ENCODE measurements at places on chromosomes 13 and 19.

DNA sequence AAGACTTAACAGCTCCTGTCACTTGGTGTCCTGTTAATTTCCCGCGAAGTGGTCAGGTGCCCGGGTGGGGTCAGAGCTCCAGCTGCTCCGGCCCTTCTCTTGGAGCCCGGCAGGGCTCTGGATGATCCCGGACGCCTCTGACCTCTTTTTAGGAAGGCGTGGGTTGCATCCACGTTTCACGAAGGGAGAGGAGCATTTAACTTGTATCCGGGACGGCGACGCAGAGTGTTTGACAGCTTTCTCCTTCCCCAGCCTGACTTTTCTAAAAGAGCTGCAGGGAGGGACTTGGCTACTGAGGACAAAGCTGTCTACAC, 656 bp downstream of the ZNF155 start:
- no peak for DNase-seq

DNA sequence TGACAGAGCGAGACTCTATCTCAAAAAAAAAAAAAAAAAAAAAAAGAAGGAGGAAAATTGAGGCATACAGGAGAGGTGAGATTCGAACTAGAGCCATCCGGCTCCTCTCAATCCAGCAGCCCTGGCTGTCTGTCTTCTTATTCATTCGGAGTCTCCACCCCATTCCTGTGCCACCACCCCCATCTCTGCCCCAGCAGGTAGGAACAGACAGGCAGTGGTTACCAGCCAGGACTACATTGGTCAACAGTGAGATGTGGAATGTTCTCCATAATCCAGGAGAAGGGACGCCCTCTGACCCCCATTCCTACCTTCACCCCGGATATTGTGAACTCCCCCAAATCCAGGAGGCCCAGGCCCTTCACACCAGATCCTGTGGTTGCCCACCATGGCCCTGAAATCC, 6.6 kb upstream of the S1PR2 start:
- DNase-seq = no peak

GRCh38 chr13:24253520-24254145, 55.7 kb upstream of the C1QTNF9 start:
- DNase-seq = no peak

GRCh38 chr13:65656740-65657329, 1573.3 kb downstream of the PCDH9 start:
- peak; percentile 12 for DNase-seq

DNA sequence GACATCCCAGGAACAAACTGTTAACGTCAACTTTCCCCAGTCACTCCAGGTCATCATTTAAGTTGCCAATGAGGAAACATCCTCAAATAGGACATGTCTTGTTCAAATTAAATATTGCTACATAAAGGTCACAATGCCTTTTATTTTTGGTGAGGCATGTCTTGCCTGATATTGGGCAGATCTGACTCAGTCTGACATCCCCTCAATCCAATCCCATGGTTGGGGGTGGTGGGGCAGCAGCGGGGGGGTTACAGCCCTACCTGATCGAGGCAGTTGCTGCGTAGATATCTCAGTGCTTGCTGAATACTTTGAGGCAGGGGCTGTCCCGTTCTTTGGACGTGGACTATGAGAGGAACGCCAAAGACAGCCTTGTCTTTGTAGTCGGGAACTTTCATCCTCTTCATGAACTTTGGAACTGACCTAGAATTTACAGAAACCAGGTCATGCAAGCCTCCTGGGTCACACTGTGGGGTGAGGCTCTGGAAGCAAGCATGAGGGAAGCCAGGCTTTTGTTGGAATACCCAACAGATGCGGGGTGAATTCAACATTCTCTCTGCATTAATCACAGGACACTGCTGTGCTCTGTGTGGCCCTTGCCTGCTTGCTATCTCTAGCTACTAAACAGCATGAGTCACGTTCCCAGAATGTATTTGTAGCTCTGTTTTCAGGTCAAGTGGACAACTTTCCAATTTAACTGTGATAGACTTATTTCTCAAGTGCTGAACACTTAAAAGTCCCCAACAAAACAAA, 109.8 kb downstream of the KL start:
- DNase-seq = no peak

DNA sequence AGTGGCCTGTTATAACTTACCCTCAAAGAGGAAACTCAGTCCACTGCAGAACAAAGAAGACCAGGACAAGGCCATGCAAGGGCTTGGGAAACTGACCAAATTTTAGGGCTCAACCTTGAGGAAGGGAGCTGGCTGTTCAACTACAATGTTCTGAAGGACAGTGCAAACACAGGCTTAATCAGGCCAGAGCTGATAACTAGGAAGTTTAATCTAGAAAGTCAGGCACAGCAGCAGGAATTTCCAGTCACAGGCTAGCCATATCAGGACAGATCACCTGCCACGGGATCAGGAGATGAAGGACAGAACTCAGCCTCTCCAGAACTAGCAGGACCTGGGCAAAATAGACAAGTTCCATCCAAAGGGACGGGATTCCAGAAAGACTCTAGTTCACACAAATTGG, 89.4 kb downstream of the ENOX1 start:
- DNase-seq = no peak

DNA sequence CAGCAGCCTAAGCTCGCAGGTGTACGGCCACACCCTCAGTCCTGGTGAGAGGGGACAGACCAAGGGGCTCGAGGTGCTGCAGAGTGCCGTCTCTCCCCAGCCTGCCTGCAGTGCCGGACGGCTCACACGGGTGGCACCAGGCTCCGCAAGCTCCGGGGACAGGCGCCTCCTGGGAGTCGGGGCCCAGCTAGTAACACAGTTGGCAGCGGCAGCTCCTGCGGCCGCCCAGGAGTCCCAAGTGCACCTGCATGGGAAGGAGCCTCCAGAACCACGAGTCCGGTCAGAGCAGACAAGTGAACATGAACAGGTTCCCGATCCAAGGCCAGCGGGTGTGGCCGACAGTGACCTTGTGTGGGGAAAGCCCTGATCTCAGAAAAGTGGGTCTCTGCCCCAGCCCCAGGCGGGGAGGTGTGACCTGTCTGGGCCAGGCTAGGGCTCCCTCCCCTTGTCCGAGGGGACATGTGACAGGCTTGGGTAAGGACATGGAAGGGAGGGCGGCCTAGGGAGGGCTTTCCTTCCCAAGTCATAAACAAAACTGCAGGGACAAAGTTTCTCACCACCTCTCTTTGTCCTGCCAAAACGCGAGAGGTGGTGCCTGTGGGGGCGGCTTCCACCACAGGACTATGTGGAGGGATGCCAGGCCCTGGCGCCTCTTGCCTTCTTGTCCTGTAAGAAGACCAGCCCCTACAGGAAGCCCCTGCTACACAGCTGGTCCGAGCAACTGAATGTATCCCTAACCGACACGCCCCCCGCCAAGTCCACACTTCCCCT, 46.5 kb downstream of the MLLT1 start:
- DNase-seq = peak; percentile 42

- DNase-seq = no peak
Measured at GRCh38 chr13:78638216-78638615, 20.7 kb downstream of the OBI1 start.

- DNase-seq = no peak
Measured at GRCh38 chr13:51717786-51718398, 86.1 kb downstream of the DHRS12 start.

Data from NB4 (cell line).